ENCODE measurements at places on chromosomes 3 and 15. TPM values are rescaled to one million over a fixed set of nuclear protein-coding genes. Genes with fewer than 3 reads are reported as not detected.

The SEMA5B gene
- not detected for polyA plus RNA-seq

The TGM5 gene
- not detected for polyA plus RNA-seq

The CCDC54 gene
- polyA plus RNA-seq, result not detected

The C15orf39 gene
- 3.8 TPM for polyA plus RNA-seq

The CERS3 gene
- 0.09 TPM for polyA plus RNA-seq

The CHRFAM7A gene
- not detected for polyA plus RNA-seq

The ADPRH gene
- polyA plus RNA-seq, result 13.9 TPM

The GPR149 gene
- not detected for polyA plus RNA-seq

The ISLR2 gene
- polyA plus RNA-seq, result not detected

The UROC1 gene
- polyA plus RNA-seq, result not detected

The LXN gene
- polyA plus RNA-seq, result 9.5 TPM

The SMCO1 gene
- not detected for polyA plus RNA-seq

The FANCD2OS gene
- polyA plus RNA-seq, result not detected

The PCLAF gene
- 5.3 TPM for polyA plus RNA-seq

The BCHE gene
- not detected for polyA plus RNA-seq

The ITGA11 gene
- not detected for polyA plus RNA-seq
